ENCODE measurements at places on chromosomes 4 and X.

DNA sequence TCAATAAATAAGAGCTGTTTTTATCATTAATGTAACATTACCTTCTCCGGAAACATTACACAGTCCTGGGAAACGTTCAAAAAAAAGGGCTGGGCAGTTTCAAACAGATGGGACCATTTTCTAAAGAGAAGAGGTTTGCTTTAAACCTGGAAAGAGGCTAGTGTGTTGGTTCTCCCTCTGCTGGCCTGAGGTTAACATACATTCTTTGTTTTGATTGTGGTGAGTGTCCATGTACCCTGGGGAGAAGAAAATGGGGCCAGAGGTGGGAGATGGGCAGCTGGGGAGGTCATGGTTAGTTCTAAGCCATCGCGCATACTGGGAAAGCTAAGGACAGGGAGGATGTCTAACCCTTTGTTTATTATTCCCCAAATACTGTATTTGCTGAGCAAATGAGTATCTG is 194.7 kb downstream of the CPEB2 start:
- no peaks in the 10 kb centered on the region for H3K27me3 ChIP-seq
- no peak overlapping the region for H3K27ac ChIP-seq
- H3K4me1 ChIP-seq, result no peaks in the 10 kb centered on the region
- peak; percentile 46 for DNase-seq
- H3K36me3 ChIP-seq, result no peaks in the 10 kb centered on the region
- no peak overlapping the region for H3K4me3 ChIP-seq

DNA sequence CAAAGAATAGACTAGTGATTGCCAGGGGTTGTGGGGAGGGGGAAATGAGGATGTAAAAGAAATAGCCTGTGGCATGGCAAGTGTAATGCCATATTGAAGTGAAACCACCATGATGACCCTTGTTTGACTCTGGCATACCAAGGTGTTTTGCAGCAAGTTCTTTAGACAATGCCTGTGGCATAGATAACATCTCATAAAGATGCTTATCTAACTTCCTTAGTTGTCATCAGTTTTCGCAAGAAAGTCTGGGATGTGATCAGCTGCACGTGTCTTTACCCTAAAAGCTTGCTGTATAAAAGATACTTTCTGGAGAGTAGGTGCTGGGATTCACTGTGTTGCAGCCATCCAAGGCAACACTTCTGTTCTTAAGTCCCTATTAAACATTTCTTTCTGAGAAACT is 176.1 kb upstream of the MAGEB16 start:
- H3K27me3 ChIP-seq, result no peaks in the 10 kb centered on the region
- H3K4me3 ChIP-seq, result no peak overlapping the region
- H3K27ac ChIP-seq, result no peak overlapping the region
- H3K36me3 ChIP-seq, result no peaks in the 10 kb centered on the region
- no peaks in the 10 kb centered on the region for H3K4me1 ChIP-seq
- no peak for DNase-seq

DNA sequence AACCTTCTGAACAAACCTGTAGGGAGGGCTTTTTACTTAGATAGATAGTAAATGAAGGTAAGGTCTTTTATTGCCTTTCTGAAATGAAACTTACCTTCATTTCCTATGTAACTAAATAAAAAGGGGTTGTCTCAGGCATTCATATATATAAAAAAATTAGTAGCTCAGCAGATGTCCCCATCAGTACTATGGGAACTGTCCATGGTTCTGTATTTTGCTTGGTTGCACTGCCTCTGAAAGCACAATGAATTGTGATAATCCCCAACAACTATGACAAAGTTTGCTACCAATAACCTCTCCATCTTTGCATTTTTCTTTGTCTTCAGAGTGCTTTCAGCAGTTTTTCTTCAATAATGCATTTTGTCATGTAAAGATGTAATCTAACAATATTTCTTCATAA is 222.4 kb downstream of the SLIT2 start:
- no peaks in the 10 kb centered on the region for H3K27me3 ChIP-seq
- no peak overlapping the region for H3K4me3 ChIP-seq
- H3K36me3 ChIP-seq, result no peaks in the 10 kb centered on the region
- no peak for DNase-seq
- no peak overlapping the region for H3K27ac ChIP-seq

DNA sequence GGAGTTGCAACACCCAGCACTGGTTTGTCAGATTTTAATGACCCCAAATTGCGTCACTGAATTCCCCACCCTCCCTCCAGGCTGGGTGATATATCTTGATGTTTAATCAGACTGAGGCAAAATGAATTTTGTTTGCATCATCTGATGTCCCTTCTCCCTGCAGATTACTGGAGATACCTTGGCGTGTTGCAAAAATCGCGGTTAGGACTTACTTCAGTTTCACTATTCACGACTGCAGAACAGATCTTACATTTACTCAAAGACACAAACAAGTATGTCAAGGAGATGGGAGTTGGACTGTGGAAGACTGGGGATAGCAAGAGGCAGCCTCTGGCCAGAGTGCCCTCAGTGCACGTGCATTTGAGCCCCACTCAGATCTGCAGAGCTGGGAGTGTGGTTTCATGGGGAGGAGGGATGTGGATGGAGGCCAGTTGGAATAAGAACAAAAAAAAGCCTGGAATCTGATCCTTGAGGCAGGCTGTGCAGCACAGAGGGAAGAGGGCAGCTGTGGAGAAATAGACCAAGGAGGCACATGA is 92.2 kb upstream of the MTM1 start:
- no peak for DNase-seq
- H3K36me3 ChIP-seq, result no peaks in the 10 kb centered on the region
- H3K27me3 ChIP-seq, result no peaks in the 10 kb centered on the region
- no peak overlapping the region for H3K27ac ChIP-seq

DNA sequence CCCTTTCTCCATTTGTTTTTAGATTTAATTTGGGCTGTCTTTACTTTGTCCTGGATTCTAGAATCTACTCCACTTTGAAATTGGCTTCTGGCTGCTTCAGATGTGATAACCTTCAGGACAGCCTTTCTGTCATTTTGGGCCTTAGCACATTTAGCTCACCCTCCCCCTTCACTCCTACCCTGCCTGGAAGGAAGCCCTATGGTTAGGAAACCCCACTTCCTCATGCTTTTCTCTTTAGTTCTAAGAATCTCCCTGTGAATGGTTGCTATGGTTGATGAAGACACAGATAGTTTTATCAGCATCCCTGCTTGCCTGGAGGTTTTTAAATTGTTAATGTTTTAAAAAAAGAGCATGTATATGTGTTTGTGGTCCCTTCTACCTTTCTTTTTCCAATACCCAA is 100.7 kb upstream of the PTPN13 start:
- H3K36me3 ChIP-seq, result no peaks in the 10 kb centered on the region
- no peaks in the 10 kb centered on the region for H3K27me3 ChIP-seq
- no peak for DNase-seq

GRCh38 chr4:950136-951020 is 18.1 kb downstream of the TMEM175 start:
- no peak overlapping the region for H3K27ac ChIP-seq
- peaks cover 3% of the 10 kb centered on the region for H3K4me1 ChIP-seq
- no peak overlapping the region for H3K4me3 ChIP-seq
- peaks cover 3% of the 10 kb centered on the region for H3K27me3 ChIP-seq
- no peaks in the 10 kb centered on the region for H3K36me3 ChIP-seq

DNA sequence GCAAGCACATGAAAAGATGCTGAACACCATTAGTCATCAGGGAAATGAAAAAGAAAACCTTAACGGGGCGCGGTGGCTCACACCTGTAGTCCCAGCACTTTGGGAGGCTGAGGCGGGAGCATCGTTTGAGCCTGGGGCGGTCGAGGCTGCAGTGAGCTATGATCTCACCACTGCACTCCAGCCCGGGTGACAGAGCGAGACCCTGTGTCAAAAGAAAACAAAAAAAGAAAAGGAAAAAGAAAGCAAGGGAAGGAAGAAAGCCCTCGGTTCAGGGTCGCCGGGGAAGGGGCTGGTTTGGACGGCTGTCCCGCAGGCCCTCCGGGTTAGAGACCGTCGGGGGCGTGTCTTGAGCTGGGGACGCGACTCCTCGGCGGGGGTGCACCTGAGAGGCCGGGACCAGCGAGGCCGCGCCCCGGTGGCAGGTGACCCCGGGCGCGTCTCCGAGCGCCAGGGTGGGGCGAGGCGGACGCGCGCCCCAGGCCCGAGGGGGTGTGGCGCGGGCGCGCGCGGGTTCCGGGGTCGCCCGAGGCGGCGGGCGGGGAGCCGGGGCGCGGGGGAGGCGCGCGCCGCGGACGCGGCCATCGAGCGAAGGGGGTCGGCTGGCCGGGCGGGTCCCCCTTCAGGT is 478 bp upstream of the PLXNA3 start:
- peak overlapping the region; percentile 21 for H3K4me3 ChIP-seq
- DNase-seq, result no peak
- no peaks in the 10 kb centered on the region for H3K27me3 ChIP-seq
- H3K36me3 ChIP-seq, result no peaks in the 10 kb centered on the region
- H3K4me1 ChIP-seq, result no peaks in the 10 kb centered on the region
- no peak overlapping the region for H3K27ac ChIP-seq
